Stimulated activated CD4-positive, alpha-beta T cell treated with anti-CD3 and anti-CD28 coated beads, TNF-alpha, amount 100 ng/mL, for 1 hour (primary cell): ENCODE measurements at places on chromosomes 3 and 15.

GRCh38 chr15:62150445-62150844 lies 14.6 kb downstream of the C2CD4B start:
- no peak for DNase-seq

DNA sequence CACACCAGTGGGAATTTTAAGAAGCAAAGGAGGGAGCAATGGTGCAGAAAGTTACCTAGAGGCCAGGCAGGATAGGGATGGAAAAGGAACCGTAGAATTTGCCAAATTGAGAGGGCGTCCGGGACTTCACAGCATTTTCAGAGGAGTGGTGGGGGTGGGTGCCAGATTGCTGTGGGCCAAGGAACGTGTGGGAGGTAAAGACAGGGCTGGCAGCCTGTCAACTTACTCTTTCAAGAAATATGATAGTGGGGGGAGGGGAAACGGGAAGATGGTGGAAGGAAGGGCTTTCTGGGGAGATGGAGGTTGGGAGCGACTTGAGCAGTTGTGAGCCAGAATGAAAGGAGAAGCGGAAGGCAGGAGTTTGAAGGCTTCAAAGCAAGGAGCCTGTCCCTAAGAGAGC lies 1.4 kb upstream of the SLC6A11 start:
- DNase-seq = no peak

- DNase-seq = no peak
Measured at GRCh38 chr3:196889844-196890708, 22.4 kb downstream of the SENP5 start.

DNA sequence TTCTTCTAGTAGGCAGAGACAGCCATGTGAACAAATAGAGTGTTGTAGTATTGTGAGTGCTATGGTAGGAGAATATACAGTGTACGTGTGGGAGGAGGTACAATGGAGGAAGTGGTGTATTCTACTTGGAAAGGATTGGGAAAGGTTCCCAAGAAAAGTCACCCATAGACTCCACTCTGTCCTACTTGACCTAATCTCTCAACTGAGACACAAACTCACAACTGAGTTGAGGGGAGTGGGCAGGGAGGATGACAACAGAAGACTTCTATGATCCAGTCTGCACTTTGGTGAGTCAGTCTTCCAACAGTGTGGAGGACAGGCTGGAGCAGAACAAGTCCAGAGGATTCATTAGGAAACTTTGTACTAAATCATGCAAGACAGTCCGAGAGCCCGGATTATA lies 28.8 kb upstream of the AQP9 start:
- DNase-seq = no peak

GRCh38 chr3:72317491-72317890 lies 530.8 kb downstream of the SHQ1 start:
- no peak for DNase-seq

- no peak for DNase-seq
Measured at GRCh38 chr15:77901251-77901881, 176.1 kb downstream of the TBC1D2B start.

DNA sequence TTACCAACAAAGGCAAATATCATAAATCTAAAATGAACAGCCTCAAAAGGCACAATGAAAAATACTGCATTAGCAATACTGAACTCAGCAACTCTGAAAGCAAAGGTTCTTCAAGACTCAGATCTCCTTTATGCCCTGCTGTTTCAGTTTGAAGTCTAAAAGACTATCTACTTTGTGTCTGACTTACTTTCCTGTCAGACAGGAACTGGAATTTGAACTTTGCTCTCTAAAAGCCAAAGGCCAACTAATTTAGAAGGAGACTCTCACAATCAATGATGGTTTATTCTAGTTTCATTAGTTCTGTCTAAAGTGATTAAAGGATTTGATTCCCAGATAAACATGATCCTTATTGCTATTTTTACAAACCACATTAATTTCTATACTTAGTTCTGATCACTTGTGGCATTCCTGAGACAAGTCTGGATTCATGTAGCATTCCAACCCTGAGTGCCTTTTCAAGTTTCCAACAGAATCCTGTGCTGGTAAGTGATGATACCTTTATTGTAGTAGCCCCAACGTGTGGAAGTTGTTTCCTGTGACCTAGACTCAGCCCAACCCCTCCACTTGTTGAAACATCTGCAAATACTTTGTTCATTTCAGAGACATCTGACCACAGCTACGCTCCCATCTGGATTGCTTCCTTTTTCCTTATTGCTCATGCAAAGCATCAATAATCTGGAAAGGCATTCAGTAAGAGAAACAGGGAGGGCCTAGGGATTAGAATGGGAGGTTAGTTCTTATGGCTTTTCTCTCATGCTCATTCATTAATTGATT lies 14.9 kb upstream of the LEKR1 start:
- no peak for DNase-seq

DNA sequence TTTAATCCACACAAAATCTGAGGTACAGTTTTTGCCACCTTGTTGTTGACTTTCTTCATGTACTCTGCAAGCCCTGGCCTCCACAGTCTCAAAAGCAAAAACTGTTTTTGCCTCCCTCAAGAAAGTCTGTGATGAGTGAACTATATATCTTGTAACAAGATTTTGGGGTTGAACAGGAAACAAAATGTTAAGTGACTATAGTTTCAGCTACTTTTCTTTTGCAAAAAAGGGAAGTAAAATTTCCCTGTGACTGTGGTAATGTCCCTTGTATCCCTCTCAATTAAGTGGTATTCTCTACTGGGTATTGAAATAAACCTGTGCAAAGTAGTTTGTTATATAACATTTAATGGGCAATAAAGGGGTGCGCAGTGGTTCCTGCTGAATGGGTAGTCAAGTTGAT lies 21.3 kb upstream of the SCAANT1 start:
- no peak for DNase-seq

DNA sequence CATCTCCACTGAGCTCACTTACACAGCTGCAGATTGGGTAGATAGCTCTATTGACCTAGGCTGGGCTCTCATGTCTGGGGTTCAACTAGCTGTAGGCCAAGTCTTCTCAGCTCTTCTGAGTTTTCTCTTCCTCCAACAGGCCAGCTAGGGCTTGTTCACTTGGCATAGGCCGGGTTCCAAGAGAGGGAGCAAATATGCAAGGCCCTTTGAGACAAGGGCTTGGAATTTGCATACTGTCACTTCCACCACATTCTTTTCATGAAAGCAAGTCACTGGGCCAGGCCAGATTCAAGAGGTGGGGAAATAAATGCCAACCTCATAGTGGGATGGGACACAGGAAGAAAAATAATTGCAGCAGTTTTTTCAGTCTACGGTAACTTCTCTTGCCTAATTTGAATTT lies 25.2 kb downstream of the PIGB start:
- no peak for DNase-seq

- no peak for DNase-seq
Measured at GRCh38 chr3:78870484-78870883, 897.3 kb downstream of the ROBO1 start.

GRCh38 chr3:180409170-180409569 lies 192.8 kb upstream of the TTC14 start:
- DNase-seq = no peak

DNA sequence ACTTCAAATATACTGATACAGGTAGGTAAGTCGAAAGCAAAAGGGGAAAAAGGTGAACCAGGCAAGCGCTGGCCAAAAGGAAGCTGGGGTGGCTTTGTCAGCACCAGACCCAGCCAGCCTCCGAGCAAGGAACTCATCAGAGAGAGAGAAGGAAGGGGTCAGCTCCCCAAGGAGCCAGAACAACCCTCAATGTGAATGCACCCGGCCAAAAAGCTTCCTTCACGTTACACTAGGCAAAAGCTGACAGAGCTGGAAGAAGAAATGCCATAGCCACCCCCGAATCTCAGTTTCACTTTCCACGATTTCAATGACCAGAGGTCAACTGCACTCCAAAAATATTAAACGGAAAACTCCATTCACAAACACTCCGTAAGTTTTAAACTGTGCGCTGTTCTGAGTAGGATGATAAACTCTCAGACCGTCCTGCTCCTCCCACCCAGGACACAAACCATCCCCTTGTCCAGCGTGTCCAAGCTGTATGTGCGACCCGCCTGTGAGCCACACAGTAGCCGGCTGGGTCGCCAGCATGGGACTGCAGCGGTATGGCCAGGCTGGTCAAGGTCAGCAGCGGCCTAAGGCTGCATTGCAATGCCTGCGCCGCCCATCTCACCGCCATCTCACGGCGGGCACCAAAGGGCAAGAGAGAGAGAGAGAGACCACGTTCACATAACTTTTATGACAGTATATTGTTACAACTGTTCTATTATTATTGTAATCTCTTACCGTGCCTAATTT lies 29.7 kb downstream of the CYFIP1 start:
- DNase-seq = no peak

- DNase-seq = no peak
Measured at GRCh38 chr3:23668430-23668904, 137.3 kb upstream of the UBE2E1 start.

GRCh38 chr3:35224565-35225295 lies 414.6 kb upstream of the ARPP21 start:
- no peak for DNase-seq

DNA sequence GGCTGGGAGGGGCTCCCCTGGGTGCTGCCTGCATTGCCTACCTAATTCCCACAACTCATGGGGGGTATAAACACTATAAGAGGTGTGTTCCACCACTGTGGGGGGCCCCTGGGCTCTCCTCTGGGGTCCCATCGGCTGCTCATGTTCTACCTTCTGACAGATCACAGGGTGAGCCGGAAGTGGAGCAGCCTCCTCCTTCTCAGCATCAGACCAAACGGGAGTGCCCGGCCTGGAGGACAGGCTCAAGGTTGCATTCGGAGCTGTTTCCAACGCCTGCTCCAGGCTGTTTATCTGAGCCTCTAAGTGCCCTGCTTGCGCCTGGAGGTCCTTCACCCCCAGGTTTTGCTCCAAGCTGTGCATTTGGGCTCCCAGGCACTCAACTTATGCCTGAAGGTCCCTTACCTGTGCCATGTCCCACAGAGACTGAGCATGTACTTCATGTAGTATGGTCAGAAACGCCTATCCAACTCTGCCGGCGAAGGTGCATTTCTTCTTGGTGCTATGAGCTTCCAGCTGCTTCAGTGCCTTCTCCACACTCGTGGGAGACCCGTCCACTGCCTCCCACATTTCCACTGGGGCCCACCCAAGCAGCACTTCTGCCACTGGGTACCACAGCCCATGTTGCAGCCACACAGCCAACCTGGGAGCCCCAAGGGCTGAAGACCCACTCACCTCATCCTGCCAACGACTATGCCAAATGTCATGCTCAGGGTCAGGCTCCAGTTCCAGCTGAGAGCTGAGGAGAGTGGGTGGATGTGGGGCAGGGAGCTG lies 232.1 kb downstream of the IGSF11 start:
- no peak for DNase-seq

GRCh38 chr15:68206711-68207151 lies 1.6 kb upstream of the CALML4 start:
- no peak for DNase-seq

- no peak for DNase-seq
Measured at GRCh38 chr3:181362378-181362777, 349.3 kb upstream of the SOX2 start.

- no peak for DNase-seq
Measured at GRCh38 chr3:187828579-187829452, 83.5 kb upstream of the BCL6 start.

- DNase-seq = no peak
Measured at GRCh38 chr3:25472731-25473130, 44.7 kb downstream of the RARB start.

- DNase-seq = no peak
Measured at GRCh38 chr3:42102571-42102970, 11.4 kb downstream of the TRAK1 start.

- no peak for DNase-seq
Measured at GRCh38 chr3:176632925-176633324, 564.4 kb downstream of the TBL1XR1 start.

DNA sequence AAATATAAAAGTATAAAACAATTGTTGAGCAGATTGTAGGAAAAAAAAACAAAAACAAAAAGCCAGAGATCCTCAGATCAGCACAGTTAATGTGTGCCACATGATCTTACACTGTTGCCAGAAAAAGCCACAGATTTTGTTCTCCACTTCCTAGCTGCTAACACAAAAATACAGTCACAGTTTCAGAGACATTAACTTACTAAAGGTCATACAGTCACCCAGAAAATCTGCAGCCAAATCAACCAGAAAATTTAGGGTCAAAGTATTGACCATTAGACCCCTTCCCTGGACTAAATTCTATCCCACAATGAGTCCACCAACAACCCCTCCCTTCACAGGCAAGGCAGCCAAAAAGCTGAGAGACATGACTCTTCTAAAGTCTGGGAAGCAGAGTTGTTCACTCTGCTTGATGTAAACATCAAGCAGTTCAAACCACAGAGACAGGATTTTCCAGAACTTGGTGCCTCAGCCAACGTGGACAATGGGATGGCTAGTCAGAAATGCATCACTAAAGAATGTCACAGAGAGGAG lies 59.1 kb downstream of the SST start:
- no peak for DNase-seq

DNA sequence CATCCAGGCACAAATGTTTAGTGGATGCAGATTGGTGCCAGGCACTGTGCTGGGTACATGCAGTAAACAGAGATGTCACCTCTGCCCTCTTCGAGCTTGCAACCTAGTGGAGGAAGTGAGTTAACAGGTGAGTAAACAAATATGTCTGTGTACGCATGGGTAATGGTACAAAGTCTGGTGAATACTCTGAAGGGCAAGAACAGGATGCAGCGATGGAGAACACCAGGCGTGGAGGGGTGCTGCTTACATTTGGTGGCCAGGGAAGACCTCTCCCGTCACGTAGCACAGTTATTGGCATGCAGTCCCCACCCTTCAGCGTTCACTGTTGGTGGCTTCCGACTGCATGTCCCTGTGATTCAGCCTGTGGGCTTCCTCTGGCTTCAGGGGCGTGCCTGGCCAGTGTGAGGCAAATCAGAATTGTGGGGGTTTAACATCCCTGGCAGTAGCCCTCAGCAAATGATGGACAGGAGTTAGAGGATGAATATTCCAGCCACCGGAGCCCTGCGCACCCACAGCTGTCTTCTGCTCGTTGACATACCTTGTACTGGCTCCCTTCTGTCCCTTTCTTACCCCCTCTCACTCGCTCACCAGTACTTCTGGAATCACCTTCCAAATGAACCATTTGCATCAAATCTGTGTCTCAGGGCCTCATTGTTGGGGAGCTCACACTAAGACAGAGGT lies 9.1 kb upstream of the HDAC11 start:
- DNase-seq = no peak

DNA sequence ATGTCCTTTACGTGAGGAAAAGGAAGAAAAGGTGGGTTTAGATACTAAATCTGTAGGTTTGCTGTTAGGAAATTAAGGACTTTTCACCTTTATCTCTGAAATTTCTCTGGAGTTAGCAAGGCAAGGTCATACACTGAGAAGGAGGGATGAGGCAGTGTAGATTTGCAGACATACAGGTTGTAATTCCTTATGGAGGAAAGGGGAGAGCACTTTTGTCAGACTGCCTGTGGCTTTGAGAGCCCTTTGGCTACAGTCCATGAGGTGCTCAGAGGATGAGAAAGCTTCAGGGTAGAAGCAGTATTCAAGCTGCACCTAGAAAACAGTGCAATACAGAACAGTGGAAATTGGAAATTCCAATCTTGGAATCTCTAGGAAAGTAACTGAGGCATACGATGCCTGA lies 8.3 kb downstream of the RPL14 start:
- no peak for DNase-seq

- DNase-seq = no peak
Measured at GRCh38 chr15:82571722-82572222, 31.5 kb upstream of the RPS17 start.

GRCh38 chr3:17967953-17968607 lies 225.6 kb upstream of the TBC1D5 start:
- DNase-seq = no peak

GRCh38 chr3:98761643-98762229 lies 1.4 kb upstream of the ST3GAL6 start:
- no peak for DNase-seq

- DNase-seq = no peak
Measured at GRCh38 chr3:13274125-13274524, 146.0 kb downstream of the NUP210 start.
